ENCODE measurements at places on chromosomes 16 and 17. TPM values are rescaled to one million over a fixed set of nuclear protein-coding genes. Genes with fewer than 3 reads are reported as not detected.

DNA sequence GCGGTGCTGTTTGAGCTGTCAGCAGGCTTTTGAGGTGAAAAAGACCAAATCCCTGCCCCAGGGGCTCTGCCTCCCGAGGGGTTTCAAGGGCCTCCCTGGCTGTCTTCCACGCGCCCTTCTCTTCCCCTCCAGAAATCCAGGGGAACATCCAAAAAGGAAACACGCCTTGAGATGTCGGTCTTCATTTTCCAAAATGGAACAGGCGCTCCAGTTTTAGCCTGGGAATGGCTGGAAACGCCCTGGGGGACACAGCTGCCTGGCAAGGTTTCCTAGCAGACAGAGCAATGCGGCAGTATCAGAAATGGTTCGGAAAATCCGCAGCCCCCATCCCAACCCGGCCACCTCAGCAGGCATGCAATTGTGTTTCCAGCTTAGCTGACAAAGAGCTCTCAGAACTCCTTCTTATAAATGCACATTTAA is 16.6 kb upstream of the LITAF start:
- no peak for DNase-seq

DNA sequence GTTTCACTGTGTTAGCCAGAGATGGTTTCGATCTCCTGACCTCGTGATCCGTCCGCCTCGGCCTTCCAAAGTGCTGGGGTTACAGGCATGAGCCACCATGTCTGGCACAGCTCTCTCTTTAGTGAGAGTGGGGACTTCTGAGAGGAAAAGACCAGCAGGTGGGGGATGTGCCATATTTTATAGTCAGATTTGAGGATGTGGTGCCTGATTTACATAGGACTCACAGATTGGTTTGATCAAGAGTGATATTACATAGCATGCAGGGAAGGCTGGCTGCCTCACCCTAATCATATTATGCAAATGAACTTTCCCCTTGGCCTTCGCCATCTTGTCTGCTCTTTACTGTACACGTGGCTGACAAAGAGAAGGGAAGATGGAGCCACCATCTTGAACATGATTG is 28.1 kb upstream of the MAPK3 start:
- no peak for DNase-seq

DNA sequence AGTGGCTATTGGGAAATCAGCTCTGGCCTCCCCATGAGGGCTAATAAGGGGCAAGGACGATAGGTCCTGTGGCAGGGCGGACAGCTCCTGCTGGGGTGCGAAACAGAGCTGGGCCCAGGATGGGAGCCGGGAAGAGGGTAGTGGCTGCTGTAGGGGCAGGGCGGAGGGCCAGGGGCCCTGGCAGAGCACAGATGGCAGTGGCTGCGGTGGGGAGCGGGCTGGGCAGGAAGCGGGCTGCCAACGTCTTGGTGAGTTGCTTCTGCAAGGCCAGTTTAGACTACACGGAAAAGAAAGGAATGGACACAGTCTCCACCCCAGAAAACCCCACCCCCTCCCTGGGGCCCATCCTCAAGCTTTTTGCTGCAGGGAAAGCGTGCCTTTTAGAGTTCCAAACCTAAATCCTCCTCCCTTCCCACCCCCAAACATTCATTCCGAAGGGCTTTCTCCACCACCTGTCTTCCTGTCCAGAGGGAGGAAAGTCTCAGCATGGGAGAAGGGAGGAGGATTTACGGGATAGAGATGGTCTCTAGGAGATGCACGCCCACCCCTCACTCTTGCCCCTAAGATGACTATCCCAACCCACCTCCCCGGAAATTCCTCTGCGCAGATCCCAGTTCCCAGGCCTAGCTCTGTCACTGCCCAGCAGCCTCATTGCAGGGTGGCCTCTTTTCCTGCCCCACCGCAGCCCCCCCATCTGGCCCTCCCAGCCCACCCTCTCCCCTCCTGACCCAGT is 7.1 kb downstream of the NKIRAS2 start:
- DNase-seq = no peak

DNA sequence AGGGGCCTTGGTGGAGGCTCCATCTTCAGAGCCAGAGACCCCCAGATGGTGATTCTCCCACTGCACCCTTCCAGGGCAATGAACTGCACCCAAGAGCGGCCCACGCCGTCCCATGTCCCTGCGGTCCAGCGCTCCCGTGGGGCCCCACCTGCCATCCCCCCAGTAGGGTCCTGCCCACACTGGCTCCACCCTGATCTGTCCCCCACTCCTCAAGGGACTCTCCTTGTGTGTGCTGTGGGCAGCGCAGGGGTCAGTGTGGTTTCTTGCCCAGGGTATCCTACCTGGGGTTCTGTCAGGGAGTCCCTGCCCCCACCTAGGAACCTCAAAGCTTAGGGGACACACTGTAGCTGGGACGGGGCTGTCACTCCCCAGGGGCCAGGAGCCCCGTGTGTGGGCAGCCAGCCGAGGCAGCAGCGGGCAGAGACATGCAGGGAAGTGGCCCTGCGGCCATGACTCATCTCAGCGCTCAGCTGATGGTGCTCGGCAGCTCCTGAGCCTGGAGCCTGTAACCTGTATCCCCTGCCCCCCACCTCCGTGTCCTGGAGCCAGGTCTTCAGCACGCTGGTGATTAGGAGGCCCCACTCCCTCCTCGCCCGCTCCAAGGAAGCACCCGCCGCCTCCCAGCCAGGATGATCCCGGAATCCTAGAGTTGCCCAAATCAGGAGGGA is 35.7 kb upstream of the SSTR5 start:
- DNase-seq = no peak

GRCh38 chr16:929227-930073 is 41.3 kb downstream of the LMF1 start:
- no peak for DNase-seq

- DNase-seq = no peak
These were observed 537.8 kb upstream of the CA10 start for GRCh38 chr17:52696362-52696761.

- peak; percentile 91 for DNase-seq
These were observed 22.7 kb downstream of the TMEM235 start for GRCh38 chr17:78253946-78254672.

DNA sequence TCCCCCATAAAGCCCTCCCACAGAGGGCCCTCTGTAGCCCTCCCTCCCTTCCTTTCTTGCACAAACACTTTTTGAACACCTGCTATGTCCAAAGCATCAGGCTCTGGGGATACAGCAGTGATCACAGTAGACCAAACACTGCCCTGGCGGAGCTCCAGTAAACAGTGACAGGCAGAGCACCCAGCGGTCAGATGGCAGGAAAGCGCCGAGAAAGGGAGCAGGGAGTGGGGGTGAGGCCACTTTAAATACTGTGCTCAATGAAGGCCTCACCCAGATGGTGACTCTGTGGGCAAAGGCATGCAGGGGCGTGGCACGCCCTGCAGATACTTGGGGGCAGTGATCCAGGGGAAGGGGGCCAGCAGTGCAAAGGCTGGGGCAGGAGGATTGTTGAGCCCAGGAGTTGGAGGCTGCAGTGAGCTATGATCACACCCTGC is 7.6 kb downstream of the PRR29 start:
- peak; percentile 58 for DNase-seq

DNA sequence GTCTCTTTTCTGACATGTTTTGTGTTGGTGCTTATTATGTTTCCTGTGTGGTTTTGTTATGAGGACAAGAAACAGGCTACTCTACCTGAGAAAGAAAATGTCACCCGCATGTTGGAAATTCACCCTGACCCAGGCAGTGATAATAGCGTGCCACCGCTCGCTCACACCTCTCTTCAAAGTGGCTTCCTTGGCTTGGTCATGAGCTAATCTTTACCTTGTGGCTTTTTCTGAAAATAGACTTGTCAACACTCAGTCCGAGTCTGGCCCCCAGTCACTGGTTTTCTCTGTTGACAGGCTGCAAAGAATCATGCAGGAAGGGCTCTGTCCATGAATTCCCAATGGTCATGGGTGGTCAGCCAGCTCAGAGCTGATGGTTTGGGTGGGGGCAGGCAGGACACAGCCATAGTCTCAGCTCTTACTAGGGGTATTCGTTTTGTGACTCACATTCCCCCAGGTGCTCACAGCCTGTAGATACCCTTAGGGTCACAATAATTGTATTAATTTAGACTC is 121.3 kb upstream of the CACNG5 start:
- no peak for DNase-seq

DNA sequence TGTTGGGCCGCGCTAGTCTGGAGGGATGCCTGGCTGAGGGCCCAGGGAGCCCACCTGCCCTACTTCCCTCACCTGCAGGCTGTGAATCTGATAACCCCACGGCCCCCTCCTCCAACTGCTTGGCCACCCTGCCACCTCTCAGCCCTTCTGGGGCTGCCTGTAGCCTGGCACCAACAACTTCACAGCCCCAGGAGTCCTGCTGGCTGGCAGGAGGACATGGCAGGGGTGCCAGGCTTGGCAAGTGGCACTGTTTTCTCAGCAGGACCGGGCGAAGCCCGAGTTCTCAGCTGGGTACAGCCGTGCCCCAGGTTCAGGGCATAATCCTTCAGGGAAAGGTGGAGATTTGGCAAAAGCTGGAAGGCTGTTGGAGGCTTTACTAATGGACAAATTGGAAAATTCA is 129.6 kb downstream of the CMIP start:
- DNase-seq = no peak

- DNase-seq = no peak
These were observed 7.6 kb upstream of the PKMYT1 start for GRCh38 chr16:2987833-2988232.

- no peak for DNase-seq
These were observed 19.8 kb downstream of the MYO19 start for GRCh38 chr17:36514856-36515255.

DNA sequence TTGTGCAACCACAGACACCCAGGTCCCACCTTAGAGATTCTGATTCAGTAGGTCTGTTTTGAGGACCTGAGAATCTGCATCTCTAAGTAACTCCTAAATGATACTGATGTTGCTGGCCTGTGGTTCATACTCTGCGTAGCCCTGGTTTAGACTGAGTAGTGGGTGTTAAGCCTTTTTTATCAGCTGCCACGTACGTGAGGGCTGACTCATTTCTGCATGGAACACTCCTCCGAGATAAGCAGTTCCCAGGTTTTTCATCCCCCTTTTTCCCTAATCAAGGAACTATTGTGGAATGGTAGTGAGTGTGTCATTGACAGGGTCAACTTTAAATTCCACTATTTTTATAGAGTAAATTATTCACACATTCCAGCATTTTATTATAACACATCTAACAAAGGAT is 26.1 kb downstream of the CDRT4 start:
- no peak for DNase-seq

GRCh38 chr17:16430650-16431049 is 15.3 kb downstream of the TRPV2 start:
- DNase-seq = no peak

The ITGAX gene
- total RNA-seq = 41.1 TPM

The KRTAP9-8 gene
- not detected for total RNA-seq

The GGT6 gene
- not detected for total RNA-seq
